ENCODE measurements at places on chromosomes 11 and 22.

DNA sequence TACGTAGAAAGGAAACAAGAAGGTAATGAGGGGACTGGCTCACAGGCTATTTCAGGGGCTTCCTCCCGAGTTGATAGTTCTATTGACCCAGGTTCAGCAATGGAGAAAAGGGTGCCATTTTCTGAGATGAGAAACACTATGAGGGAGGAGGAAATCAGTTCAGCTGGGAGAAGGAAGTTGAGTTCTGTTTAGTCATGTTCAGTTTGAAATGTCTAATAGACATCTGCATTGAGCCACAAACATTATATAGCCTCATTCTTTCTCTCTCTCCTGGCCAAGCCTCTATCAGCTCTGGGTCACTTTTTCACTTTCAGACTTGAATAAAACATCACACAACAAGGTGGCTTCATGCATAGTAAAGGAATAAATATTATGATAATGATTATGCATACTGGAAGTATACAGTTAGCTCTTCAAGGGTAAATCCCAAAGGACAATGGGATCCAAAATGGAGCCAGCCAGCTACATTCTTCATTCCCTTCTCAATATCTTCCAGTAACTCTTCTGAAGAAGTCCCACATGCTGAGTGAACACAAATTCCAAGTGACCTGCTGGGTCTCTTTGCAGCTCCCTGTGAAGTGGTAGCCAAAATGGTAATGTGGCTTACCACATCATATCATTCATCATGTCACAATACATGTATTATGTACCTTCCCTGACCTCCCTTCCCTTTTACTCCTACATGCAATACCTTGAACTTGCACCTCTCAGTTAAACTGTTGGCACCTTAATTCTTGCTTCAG is 80.9 kb upstream of the CD44 start:
- no peak for DNase-seq

DNA sequence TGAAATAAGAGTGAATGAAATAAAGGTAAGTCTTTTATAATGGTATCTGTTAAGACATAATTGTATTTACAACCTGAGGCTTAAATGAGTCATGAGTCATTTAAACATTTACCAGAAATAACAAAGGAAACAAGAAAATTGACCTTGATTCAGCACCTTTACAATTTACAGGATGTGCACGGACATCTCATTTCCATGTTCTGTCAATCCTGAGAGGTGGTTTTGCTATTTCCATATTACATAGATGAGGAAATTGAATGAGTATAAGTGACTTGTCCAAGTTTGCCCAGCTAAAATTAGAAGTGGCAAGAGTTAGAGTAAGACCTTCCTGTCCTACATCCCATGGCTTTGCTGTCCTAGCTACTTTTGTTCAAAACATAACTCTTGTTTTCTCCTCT is 89.1 kb downstream of the TRIM44 start:
- DNase-seq = no peak

DNA sequence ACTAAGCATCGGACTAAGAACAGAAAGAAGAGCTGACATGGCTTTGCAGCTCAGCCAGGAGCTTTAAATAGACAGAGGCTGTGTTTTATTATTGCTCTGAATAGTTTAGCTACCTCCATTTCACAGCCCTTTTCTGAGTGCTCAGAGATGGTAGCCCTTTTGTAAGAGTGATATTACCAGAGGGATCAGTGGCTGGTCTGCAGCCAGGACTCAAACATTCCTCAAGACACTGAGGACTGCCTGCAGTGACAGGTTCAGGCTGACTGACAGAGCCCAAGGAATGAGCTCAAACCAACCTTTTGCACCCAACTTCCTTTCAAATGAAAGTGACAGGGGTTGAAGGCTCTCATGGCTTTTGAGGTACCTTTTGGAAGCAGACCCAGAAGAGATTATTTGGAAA is 189.0 kb downstream of the DDX10 start:
- no peak for DNase-seq

- no peak for DNase-seq
Measured at GRCh38 chr22:25777870-25778269, 35.9 kb downstream of the MYO18B start.

GRCh38 chr11:114221037-114221436 is 75.2 kb upstream of the NNMT start:
- no peak for DNase-seq

GRCh38 chr11:113351068-113351450 is 36.5 kb upstream of the ANKK1 start:
- DNase-seq = no peak

DNA sequence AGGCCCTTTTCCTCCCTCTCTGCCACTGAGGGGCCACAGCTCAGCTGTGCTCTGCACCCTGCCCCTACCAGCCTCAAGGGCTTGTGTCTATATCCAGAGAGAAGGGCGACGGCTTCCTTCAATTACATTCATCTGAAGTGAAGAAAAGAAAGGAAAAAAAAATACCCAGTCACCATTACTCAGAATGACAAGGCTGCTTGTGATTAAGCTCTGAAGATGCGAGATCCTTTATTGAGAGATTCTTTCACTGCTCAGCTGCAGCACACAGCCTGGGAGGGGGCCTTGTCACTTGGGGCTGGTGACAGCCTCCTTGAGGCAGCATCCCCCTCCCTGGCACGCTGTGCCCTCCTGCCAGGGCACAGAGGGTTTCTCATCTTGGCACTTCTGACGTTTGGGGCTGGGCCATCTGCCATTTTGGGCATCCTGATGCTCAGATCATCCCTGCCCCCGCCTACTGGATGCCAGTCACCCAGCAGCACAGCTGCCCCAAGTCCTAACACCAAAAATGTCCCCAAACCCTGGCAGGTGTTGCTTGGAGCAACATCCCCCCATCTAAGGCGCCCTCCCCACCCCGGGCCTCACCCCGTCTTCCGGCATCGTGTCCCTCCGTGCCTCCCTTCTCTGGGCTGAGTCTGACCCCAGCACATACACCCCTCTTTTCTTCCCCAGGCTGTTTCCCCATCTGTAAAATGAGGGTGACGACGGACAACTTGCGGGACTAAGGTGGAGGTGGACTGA is 1394.7 kb downstream of the BRD1 start:
- no peak for DNase-seq

DNA sequence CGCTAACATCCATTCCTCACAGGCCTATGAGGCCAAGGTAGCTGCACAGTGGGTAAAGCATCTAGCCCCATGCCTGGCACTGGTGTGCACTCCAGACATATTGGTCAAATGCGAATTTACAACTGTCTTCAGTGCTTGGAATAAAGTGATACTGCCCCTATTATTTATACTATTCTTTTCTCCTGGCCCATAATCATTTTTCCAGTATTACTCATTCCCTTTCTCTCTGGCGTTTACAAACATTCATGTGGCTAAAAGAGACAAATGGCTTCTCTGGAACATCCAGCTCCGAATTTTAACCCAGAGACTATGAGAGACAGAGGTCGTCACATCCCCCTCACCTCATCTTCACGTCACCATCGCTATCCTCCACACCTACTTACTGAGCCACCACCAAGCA is 87.2 kb upstream of the PITPNB start:
- DNase-seq = no peak

GRCh38 chr22:23184764-23185113 is 4.4 kb downstream of the BCR start:
- DNase-seq = no peak

DNA sequence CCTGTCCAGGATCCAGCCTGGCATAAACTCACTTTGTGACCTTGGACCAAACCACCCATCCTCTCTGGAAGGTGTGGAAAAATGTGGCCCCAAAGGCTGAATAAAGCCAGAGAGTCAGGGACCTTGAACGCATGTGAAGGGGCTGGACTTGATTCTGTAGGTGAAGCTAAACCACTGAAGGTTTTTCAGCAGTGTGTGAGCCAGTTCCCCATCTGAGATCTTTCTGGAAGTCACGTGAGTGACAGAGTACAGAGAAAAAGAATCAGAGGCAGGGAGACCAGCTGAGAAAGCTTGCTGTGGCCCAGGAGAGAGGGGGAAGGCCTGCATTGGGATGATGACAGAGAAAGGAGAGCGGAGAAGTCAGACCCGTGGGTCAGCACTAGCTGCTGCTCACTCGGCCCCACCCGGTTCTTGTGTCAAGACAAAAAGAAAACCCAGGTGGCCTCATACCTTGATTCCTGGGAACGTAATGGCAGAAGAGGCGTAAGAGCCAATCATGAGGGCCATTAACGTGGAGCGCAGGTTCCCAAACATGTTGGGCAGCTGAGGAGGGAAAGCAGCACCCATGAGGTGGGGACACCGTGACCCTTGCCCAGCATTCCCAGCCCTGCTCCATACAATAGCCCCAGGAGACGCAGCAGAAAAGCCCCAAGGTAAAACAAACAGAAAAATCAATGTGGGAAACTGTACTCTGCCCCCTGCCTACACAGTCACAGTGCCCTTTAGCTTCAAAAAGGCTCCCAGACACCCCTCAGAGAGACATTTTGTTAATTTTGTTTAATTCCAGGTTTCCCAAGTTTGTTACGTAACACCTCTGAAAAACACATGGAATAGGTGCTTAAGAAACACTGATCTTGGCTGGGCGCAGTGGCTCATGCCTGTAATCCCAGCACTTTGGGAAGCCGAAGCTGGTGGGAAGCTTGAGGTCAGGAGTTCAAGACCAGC is 17.9 kb downstream of the SLC43A1 start:
- no peak for DNase-seq

DNA sequence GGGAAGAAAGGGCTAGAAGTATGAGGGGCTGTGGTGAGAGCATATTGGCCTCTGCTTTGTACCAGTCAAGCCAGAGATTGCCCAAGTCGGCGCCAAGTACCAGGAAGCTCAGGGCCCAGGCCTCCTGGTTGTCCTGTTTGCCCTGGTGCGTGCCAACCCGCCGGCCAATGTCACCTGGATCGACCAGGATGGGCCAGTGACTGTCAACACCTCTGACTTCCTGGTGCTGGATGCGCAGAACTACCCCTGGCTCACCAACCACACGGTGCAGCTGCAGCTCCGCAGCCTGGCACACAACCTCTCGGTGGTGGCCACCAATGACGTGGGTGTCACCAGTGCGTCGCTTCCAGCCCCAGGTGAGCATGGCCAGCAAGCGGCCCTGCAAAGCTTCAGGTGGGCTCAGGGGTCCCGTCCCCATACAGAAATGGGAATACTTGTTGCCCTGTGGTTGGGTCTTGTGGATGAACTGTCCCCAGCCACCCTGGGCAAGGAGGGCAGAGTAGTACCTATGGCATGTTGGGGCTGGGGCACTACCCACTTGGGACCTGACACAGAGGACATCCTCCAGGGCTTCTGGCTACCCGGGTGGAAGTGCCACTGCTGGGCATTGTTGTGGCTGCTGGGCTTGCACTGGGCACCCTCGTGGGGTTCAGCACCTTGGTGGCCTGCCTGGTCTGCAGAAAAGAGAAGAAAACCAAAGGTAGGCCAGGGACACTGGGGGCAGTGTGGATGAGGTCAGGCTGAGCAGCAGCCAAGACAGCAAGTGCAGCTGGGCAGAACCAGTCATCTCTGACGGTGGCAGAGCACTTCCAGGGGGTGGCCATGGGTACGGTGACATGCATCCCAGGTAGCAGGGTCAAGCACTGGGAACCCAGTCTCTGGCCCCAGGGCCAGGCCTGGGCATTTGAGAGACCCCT is 2.1 kb downstream of the TMEM25 start:
- no peak for DNase-seq

DNA sequence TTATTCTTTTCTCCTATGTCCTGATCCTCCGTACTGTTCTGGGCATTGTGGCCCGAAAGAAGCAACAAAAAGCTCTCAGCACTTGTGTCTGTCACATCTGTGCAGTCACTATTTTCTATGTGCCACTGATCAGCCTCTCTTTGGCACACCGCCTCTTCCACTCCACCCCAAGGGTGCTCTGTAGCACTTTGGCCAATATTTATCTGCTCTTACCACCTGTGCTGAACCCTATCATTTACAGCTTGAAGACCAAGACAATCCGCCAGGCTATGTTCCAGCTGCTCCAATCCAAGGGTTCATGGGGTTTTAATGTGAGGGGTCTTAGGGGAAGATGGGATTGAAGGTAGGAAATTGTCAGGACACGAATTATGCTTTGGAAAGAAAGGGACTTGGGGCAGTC is 843 bp downstream of the OR51T1 start:
- DNase-seq = no peak

DNA sequence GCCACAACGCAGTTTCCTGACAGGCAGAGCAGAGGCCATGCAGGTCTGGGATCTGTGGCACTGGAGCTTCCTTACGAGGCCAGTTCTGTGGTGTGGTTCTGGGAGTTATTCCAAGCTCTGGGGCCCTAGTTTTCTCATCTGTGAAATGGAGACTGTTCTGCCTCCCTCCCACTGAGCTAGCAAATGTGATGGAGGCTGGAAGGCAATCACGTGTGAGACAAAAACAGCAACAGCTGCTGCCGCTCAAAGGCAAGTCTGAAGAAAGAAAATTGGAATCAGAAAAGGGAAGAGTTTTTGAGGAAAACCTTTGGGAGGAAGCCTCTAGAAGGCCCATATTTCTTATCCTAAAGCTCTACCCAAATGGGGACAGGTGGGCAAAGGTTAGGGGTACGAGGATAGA is 8.3 kb upstream of the RIC3 start:
- DNase-seq = no peak

DNA sequence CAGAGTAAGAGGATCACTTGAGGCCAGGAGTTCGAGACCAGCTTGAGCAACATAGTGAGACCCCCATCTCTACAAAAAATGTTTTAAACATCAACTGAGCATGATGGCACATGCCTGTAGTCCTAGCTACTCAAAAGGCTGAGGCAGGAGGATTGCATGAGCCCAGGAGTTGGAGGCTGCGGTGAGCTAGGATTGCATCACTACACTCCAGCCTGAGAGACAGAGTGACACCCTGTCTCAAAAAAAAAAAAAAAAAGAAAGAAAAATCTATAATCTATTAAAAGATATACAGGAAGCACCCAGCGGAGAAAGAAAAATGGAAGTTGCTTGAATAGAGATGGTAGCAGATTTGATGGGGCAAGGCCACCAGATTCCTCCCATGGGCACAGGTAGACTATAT is 61.8 kb downstream of the FAM83F start:
- no peak for DNase-seq

GRCh38 chr11:46378811-46379481 is 2.5 kb upstream of the MDK start:
- DNase-seq = no peak

GRCh38 chr11:68505596-68505995 is 45.0 kb downstream of the PPP6R3 start:
- DNase-seq = no peak

DNA sequence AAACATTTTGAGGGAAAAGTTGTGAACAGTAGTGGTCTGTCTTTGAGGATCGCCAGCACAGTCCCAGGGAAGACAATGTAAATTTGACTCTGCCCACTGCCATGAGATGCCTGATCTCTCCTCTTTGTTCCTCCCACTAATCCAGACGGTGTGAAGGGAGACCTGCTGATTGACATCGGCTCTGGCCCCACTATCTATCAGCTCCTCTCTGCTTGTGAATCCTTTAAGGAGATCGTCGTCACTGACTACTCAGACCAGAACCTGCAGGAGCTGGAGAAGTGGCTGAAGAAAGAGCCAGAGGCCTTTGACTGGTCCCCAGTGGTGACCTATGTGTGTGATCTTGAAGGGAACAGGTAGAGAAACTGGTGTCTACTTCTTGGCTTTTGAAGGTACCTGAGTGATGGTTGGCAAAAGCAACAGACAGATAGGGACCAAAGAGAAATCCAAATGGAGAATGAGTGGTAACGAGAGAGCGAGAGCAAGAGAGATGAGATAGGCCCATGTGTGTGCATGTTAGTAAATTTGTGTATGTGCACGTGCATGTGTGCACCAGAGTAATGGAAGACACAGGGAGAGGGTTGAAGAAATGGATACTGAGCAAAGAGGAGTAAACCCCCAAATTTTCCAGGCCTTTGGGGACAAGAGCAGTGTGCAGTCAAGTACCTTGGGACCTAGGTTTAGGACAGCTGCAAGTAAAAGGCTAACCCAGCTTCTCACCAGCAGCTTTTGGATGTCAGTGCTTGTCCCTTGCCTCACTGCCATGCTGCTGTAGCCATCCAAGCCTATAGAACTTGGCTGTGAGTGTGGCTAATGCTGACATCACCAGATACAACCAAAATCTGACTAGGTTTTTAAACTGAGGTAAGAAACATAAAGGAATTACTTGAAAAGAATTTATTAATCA is 1.9 kb downstream of the NNMT start:
- no peak for DNase-seq

Data from non-pigmented ciliary epithelial cell (primary cell).